ENCODE measurements at places on chromosomes 3 and 15. TPM values are rescaled to one million over a fixed set of nuclear protein-coding genes. Genes with fewer than 3 reads are reported as not detected.

- DNase-seq: peak; percentile 53
Observed at GRCh38 chr3:31448035-31448881, 84.5 kb upstream of the STT3B start.

DNA sequence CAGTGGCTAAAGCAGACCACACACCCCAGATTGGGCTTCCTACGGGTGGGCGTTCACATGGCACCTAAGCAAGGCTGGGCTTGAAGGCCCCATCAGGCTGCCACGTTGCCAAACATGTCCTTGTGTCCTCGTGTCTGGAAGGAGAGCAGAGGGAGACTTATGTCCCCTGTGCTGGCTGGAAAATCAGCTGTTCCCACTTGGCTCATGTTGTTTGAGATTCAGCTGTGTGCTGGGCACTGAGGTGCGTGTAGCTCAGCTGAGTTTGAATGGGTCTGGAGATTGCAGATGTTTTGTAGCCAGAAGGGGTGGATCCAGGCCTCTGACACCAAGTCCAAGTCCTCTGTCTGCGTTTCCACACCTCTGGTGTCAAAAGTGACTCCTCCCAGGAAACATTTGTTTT, 34.6 kb downstream of the RLBP1 start:
- DNase-seq: no peak

DNA sequence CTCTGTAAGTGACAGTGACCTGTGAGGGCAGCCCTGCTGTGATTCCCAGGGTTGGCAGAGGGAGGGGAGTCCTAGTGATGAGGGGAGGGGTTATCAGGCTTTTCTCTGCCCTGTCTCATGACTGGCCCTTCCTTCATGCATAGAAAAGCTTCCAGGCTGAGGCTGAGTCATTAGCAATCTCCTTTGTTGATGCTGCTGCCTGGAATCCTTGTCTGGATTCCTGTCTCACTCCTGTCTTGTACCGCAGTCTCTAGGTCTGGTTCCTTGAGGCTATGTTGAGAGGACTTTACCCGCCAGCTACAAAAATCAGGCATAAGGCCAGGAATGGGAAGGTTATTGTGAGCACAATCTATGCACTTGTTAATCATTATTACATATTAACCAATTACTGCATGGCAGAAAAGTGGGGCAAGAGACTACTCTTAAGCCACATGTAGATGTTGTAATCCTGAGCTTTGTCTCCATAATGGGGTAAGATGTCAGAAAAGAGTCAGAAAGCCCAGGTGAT, 7.2 kb downstream of the KLHL6 start:
- DNase-seq: no peak

- DNase-seq: peak; percentile 44
Observed at GRCh38 chr3:31486865-31487533, 45.7 kb upstream of the STT3B start.

- no peak for DNase-seq
Observed at GRCh38 chr15:66558271-66558670, 7.5 kb downstream of the LCTL start.

GRCh38 chr3:190169877-190170276, 49.2 kb upstream of the P3H2 start:
- DNase-seq: no peak

- peak; percentile 34 for DNase-seq
Observed at GRCh38 chr3:13455644-13456043, 24.5 kb upstream of the HDAC11 start.

The TMCO5A gene
- total RNA-seq: not detected

The LMCD1 gene
- total RNA-seq: 6.2 TPM

The CCDC51 gene
- 38.3 TPM for total RNA-seq

The CFAP20DC gene
- total RNA-seq: not detected

The SH3GL3 gene
- total RNA-seq: not detected

The GASK1A gene
- total RNA-seq: not detected

Data from HepG2 (cell line).